ENCODE measurements at places on chromosomes 4 and X.

DNA sequence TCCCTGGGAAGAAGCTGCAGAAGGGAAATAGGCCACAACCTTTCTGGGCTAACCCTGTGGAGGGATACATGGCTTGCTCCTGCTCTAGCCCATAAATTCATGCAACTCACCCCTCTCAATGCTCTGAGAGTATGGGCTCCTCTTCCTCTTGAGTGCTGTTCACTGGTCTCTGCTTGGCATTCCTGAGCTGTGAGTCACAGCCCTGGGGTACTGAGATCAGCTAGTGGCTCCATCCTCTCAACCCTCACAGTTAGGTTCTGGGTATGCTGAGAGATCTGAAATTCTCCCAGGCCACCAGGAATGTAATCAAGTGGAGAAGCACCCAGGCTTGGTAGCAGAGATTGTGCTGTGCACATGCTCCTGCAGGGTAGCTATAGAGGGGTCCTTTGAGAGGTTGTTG is 60.6 kb upstream of the SPANXN2 start:
- DNase-seq: no peak

- DNase-seq: no peak
These were observed 9.2 kb upstream of the HMX1 start for GRCh38 chr4:8880851-8881250.

DNA sequence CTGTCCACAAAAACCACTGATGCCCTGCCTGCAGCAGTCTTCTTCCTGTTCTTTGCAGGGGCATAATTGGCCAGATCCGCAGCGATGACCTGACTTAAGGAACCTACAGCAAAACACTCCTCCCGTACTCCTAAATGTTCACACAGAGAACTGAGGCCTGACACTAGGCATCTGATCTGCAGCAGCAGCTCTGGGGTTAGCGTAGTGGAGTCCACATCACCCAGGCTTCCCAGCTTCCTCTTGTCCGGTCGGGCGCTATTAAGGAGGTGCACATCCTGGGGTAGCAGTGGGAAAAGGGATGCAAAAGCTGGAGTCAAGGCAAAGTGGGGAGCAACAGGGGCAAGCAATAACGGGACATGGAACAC is 758 bp downstream of the SCFD2 start:
- DNase-seq: no peak

DNA sequence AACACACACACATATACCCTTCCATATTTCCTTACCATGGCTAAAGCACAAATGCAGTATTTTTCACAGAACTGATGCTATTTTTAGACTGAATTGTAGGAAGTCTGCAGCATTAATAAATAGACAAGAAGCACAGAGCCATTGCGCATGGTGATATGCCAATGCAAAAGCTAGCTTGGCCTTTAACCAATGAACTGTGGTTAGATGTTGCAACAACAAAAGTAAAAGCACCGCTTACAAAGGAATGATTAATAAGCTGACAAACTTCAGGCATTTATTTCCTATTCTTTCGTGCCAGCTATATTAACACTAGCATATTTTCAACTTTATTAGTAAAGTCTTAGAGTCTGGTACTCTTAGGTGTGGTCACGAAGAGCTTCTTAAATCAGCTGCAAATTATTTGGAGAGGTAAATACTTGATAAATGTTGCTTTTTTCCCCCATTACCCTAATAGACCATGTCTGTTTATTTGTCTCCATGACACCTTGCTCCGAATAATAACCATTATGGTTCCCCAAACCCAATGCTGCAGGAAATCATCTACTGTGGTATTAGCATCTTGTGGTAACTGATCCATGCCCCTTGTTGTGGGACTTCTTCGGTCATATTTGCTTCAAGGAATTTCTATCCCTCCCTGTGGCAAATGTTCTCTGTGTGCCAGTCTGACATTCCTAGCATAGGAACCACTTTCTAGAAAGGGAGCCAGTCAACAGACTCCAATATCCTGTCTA is 306.1 kb upstream of the TAPT1 start:
- no peak for DNase-seq

GRCh38 chr4:116101321-116101720 is 984.1 kb downstream of the TRAM1L1 start:
- DNase-seq: no peak

DNA sequence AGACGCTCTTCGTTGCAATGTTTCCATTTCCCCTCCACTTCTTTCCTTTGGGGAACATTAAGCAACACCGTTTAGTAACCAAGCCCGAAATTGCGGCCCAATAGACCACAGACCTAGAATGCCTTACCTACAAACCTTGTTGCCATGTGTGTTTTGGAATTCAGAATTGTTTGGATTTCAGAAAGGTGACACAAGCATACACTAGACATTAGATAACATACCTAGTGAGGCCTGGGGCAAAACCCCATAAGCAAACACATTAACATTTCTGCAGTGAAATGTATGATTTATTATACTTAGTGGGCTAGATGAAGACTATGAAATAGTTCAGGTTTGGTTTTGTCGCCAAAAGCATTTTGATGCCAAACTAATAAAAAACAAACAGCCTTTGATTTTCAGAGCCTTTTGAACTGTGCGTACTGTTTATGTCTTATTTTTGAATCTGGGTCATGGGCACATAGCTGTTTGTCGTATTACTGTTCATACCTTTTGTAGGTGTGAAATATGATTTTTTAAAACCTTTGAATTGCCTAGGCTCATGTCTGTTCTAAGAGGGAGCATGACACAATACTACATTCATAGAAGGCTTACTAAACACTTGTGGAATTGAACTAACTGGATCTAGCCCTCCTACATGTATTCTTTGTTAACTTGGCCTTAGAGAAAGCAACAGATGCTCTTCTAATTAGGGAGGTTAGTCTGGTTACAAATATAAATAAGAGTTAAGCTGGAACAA is 88.6 kb upstream of the TMEM164 start:
- DNase-seq: no peak

- DNase-seq: no peak
These were observed 5.7 kb upstream of the RHOH start for GRCh38 chr4:40190880-40191815.

DNA sequence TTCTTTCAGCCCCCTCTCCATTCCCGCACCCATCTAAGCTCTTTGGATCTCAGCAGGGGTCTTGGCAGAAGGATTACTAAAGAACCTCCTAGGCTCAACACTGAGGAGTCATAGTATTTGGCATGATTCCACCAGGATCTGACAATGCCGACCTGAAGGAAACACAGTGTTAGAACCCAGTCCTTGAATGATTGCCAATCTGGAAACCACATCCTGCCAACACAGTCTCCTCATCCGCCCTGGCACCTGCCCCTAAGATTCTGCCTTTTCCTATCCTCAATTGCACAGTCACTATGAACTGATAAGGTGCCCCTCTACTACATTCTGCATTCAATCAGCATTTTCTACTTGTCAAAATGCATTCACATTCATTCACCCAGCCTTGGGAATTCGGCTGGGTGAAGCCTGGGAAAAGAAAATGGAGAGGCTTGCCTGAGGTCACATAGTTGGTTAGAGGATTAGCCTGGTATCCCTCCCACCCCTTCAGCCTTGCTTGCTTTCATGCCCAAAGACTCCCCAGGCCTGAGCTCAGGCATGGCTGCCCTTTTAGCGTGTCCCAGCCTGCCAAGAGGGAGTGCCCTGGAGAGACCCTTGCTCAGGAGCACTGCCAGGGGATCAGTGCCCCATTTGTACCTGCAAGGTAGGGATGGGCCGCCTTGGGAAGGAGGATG is 2.2 kb upstream of the CLDN2 start:
- DNase-seq: no peak

GRCh38 chr4:105437637-105438036 is 36.2 kb downstream of the PPA2 start:
- no peak for DNase-seq

- DNase-seq: no peak
These were observed 15.4 kb downstream of the UTP3 start for GRCh38 chr4:70703619-70704214.

DNA sequence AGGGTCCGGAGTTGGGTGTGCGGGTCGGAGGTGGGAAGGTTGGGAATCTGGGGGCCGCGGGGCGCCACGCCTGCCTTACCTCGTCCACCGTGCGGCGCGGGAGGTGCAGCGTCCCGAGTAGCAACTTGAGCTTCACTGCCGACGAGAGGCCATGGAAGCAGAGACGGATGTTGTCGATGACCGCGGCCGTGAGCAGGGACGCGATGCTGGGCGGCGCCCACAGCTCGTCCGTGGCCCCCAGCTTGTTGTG is 178 bp downstream of the NELFA start:
- no peak for DNase-seq

DNA sequence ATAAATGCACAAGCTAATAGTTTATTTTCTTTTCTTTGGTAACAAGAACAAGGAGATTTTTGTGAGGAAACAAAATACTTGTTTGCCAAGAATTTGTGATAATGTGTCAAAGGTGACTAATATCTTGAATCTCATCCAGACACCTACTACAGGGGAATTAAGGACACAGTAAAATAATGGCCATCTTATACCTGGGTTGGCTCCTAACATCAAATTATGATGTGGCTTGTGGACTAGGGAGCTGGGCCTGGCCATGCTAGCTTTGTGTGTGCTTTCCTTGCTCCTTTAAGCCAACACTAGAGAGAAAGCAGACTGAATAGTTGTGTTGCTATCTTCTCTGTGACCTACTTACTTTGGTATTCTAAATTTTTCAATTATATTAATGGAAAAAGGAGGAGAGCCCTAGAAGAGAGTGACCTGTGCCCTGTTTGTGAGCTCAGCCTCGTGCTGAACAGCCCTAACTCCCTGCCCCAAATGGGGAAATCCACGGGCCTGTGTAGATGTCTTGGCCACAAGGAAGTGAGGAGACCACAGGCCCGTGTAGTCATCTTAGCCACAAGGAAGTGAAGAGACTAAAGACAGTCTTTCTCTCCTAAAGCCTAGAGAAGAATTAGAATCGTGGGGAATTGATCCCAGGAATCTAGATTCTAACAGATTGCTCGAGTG is 23.3 kb downstream of the ARHGAP24 start:
- no peak for DNase-seq

- peak; percentile 18 for DNase-seq
These were observed 57.1 kb upstream of the EFHC2 start for GRCh38 chrX:44400588-44400987.

DNA sequence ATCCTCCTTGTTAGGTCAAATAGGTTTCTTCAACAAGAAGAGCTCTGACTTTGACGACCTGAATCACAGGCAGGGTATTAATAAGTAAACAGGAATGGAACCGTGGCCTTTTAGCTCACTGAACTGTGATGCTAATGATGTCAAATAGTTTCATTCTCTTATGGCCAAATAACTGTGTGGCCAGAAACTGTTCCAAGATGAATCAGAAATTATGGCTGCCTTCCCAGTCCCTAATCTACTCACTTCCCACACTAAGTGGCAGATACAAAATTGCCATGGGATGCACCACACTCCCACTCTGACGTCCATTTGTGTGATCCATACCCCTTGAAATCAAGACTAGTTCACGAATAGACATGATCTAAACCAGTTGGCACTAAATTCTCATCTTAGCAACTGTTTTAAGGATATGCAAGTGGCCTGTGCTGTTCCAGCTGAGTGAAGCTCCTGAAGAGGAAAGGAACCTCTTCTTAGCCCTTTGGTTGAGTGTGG is 455.4 kb downstream of the IL15 start:
- no peak for DNase-seq

DNA sequence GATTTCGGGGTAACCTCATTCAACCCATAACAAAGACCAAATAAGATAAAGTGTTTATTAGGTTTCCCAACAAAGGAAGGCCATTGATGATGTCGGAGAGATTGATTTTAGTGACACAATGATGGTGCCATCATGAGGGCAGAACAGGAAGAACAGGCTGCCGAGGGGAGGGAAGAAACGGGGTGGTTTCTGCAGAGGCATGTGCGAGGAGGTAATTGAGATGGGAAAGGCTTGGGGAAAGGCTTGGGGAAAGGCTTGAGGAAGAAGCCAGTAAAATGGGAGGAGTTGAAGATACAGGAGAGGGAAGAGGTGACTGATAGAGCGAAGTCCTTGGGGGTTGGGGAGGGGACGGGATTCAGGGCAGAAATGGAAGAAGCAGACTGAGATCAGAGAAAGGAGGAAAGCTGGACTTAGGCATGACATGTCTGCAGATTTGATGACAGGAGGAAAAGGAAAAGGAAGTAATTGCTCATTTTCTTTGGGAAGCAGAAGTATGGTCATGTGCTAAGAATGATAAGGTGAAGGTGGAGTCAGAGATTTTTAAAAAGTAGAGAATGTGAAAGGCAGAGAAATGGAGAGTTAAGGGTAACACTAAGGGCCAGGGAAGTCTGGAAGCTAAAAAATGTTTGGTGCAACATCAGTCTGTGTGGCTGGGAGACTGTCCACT is 6.0 kb downstream of the HPSE start:
- DNase-seq: no peak

DNA sequence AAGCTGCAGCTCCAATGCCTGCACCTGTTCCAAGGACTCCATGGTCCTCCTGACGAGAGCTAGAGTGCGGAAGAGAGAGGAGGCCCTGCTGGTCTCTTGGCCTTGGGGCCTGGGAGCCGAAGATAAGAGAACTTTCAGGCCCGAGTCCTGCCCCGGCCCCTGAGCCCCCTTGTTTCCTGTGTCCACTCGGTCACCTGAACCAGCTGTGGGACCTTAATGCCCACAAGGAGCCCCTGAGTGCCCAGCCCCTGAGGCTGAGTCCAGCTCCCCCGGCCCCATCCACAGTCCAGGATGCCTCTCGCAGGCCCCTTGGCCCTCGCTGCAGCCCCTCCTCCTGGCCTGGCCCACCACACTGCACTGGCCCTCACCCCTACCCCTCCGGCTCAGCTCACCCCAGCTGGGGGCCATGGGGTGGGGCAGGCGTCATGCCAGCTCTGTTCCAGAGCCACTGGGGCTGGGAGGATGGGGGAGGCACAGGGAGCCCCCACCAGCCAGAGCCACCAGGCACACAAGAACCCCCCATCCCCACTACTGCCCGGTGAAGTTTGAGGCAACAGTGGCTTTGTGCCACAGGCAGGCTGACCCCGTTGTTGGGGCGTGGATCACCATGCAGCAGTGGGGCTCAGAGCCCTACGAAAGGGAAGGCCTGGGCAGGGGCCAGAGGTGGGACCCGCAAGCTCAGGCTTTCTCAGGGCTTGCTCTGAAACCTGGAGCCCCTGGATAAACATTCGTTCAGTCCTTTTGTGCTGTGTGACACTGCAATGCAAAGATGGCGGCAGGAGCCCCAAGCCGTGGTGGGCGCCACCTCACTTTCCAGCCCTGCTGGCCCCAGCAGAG is 14.1 kb downstream of the NAT8L start:
- no peak for DNase-seq

DNA sequence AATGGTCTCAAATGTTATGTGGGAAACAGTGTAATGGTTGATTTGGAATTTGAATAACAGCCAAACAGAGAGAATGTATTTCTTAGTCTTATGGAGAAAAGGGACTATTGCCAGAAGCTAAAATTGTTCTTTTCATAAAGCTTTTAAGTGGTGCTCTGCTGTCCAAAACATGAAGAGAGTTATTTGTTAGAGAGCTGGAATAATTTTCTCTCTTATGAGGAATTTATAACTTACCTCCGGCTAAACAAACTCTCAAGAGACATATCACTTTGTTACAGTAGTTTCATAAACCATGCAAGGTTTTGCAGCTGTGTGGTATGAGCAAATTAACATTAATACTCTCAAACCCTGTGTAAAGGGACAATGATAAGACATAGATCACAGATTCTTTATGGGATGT is 28.6 kb downstream of the SULT1B1 start:
- no peak for DNase-seq

- no peak for DNase-seq
These were observed 45.0 kb upstream of the NKX1-1 start for GRCh38 chr4:1451106-1451751.

GRCh38 chr4:71254451-71255012 is 84.3 kb upstream of the SLC4A4 start:
- no peak for DNase-seq

Measured in activated CD4-positive, alpha-beta T cell treated with anti-CD3 and anti-CD28 coated beads, Interleukin-2, amount 50 U/mL, for 24 hours (primary cell).